ENCODE measurements at places on chromosomes 3 and 15.

- no peak for DNase-seq
These were observed 22.7 kb downstream of the ACAA1 start for GRCh38 chr3:38114052-38114874.

- DNase-seq: peak; percentile 34
These were observed 58.9 kb downstream of the CMTM8 start for GRCh38 chr3:32297366-32297765.

GRCh38 chr3:58646503-58646902 lies 20.1 kb downstream of the FAM3D start:
- DNase-seq: no peak

GRCh38 chr15:41798607-41799487 lies 24.6 kb downstream of the MAPKBP1 start:
- no peak for DNase-seq

DNA sequence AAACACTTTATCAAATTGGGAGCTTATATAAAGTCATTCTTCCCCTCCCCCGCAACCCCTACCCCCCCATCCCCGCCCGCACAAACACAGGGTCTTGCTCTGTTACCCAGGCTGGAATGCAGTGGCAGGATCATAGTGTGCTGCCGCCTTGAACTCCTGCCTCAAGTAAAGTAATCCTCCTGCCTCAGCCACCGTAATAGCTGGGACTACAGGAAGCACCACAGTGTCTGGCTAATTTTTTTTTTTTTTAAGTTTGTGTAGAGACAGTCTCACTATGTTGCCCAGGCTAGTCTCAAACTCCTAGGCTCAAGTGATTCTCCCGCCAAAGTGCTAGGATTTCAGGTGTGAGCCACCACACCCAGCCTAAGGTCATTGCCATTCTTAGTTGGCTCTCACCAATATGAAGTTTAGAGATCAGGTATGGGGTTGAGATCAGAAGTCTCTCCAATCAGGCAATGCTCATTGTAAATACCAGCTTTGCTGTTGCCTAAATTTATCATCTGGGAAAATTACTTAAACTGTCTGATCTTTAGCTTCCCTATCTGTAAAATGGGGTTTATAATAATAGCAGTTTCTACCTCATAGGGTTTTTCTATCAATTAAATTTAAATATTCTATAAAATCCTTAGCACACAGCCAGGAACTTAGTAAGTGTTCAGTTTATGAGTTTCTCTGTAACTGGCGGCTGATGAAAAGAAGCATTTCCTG lies 60.3 kb downstream of the TGFBR2 start:
- no peak for DNase-seq

DNA sequence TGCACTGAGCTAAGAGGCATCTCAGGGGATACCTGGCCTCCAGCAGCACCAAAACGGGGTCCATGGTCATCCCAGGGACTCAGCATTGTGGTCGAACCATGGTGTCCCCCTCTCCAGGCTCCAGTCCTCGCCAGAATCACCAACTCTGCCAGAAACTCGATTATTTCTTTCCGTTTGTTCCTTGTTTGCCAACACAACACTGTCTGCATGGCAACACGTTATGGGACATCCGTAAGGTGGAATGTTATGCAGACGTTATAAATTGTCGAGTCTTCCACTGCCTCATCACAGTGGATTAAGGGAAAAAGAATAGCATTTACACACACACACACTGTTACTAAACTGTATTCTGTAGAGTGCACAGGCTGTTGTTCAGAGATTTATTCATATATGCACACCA lies 52.5 kb upstream of the RPL32 start:
- no peak for DNase-seq

- DNase-seq: no peak
These were observed 258.3 kb upstream of the ZPLD1 start for GRCh38 chr3:102176333-102177050.

- DNase-seq: no peak
These were observed 54.2 kb upstream of the CMTM8 start for GRCh38 chr3:32184187-32184730.

- no peak for DNase-seq
These were observed 1.9 kb downstream of the DMXL2 start for GRCh38 chr15:51620641-51621040.

DNA sequence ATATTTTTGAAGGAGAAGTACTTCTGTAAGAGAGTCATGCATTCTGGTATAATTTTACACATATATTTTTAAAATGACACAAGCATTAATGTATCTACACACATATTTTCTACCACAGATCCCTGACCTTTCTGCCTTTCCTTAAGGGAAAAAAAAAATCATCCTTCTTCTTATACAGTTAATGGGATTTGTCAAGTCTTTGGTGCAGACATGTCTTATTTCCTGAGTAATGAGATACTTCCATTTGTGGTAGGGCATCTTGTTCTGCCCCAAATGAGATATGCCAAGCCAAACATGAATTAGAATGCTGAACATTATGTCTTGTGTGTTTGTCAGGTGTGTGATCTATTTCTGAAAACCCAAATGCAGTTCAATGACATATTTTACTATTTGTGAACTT lies 329.9 kb downstream of the RBMS3 start:
- no peak for DNase-seq

DNA sequence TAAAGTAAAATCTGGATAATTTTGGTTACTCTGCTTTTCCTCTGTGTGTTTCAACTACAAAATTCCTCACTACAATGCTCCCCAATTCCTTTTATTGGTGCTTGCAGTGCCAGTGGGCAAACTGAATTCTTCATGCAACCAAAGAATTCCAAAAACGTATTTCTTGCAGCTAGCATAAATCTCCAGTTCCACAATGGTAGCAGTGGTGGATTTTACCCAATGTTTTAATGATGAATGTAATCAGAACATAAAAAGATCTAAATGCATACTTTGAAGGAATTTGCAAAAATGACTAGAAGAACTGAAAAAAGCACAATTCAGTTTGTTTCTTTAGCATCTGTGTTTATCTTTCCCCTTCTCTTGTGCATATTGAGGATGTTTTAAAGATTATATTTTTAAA lies 359.6 kb upstream of the TPRG1 start:
- no peak for DNase-seq

DNA sequence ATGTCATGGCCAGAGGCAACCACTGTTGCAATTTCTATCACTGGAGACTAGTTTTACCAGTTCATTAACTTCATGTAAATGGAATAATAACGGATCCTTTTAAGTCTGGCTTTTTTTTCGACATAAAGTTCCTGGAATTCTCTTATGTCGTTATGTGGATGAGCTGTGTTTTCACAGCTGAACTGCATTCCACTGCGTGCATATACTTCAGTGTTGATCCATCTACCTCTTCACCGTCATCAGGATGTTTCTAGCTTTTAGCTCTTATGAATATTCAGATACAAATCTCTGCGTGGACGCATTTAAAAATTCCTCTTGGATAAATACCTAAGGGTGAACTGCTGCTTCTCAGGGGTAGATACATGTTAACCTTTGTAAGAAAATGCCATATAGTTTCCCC lies 15.6 kb upstream of the CYFIP1 start:
- DNase-seq: no peak

DNA sequence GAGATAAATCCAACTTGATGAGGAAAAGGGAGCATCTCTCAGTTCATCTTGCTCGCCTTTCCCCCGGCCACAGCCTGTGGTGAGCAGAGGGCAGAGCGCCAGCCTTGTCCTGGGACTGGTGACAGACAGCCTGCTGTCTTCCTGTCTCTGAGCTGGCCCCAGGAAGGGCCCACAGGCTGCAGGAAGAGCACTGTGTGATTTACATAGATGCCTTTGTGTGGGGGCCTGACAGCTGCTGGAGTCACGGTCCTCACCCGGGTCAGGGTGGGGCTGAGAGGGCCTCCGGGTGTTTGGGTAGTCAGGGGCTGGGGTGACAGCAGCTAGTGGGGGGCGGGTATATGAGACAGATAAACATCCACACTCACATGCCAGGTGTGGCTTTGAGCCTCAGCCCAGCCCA lies 29.3 kb downstream of the PLA2G4D start:
- DNase-seq: peak; percentile 47

DNA sequence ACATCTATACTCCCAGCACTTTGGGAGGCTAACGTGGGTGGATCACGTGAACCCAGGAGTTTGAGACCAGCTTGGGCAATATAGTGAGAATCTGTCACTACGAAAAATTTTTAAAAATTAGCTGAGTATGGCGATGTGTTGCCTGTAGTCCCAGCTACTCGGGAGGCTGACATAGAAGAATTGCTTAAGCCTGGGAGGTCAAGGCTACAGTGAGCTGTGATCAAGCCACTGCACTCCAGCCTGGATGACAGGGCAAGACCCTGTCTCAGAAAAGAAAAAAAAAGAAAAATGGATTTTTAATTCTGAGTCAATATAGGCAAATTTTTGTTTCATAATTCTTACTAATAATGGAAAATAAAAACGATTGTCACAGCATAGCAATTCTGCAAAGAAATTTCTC lies 13.3 kb downstream of the C3orf49 start:
- no peak for DNase-seq

DNA sequence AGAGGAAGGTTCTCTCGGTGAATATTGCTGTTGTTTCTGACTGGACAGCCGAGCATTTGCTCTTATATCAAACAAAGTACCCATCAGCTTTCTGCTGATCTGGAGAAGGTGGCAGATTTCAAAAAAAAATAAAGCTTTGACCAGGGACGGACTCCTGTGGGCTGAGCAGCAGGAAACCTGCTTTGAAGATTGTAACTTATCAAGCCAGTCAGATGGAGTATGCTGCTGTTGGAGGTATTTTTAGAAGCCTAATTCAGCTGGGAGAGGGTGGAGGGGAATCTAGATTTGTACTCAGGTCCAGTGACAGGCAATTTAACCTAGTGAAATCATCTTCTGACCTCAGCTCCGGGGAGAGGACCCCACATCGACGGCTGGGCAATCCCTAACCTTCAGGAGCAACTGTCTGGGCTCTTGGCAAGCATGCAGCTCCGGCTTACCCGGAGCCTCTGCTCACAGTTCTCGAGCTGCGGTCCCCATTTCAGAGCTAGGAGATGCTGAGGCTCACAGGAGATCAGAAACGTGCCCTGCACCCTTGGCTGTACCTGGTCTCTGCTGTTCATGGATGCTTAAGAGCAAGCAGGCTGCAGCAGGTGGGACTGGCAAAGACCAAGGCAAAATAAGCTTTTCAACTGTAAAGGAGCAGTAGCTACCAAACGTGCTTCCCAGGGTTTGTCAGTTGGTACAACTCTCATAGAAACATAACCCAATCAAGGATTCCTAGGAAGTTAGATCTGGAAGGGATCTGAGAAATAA lies 89.3 kb upstream of the ST8SIA2 start:
- DNase-seq: no peak

DNA sequence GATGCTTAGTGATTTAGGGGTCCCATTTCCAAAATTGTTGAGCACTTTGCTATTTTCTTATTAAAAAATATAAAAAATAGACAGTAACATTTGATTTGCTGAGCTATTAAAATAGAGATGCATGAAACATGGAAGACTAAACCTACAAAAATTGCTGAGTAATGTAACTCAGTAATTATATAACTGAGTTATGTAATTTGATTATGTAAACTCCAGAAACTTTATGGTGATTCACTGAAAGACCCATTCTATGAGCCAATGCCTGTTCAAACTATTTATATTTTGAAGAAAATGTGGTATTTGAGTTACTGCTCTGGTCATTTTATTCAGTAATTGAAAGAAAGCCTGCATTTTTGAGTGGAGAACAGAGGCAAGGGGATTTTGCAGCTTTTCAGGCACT lies 1221.5 kb upstream of the ALCAM start:
- no peak for DNase-seq

GRCh38 chr3:72560846-72561675 lies 287.2 kb downstream of the SHQ1 start:
- no peak for DNase-seq

DNA sequence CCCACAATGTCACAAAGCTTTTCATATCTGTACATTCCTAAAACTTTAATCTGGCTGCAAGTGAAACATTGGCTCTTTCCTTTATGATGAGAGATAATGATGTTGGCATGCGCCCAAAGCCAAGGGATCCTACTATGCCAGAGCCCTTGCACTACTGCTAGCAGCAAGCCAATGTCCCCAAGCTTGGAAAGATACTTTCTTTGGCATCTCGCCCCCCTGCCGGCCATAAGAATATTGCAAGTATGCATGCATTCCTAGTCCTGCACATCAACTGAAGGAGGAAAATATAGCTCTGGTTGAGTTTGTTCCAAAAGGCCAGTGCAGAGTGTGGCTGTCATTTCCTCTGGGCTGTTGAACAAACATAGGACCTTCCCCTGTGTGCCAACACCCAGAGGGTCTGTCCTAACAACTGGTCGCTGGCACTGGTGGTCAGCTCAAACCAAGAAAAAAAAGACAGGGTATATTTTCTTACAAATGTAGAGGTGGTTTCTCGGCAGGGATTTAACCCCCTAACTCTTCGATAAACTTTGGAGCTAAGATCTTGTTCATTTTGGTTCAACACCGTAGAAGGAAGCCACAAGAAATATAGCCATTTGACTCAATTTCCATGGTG lies 120.9 kb upstream of the ZBED2 start:
- DNase-seq: peak; percentile 23

DNA sequence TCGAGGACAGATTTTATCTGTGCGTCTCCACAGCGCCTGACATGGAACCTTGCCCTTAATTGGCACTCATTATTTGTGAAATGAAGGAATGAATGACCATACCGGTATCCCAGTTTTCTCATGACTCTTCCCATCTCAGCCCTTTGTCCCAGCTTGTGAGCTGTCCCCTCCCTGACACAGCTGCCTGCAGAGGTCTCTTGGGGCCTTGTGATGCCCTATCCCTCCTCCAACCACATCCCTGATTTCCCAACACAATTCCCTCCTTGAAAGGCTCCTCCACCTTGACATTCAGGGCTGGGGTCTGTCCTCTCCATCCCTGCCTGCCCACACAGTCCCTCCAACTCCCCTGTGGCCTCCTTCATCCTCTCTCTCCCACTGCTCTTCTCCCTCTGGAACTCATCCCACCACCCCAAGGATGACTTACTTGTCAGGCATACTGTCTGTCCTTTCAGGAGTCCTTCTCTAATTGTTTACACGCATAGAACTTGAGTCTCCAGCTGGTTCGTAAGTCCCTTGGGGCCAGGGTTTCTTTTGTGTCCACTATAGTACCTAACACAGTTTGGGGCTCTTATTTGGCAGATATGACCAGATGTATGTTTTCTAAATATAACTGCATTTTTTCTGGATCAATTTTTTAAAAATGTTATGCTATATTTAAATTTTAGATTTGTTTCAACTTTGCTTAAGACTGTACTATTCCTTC lies 35.6 kb upstream of the FILIP1L start:
- DNase-seq: no peak

- DNase-seq: no peak
These were observed 10.0 kb downstream of the PHC3 start for GRCh38 chr3:170171563-170171962.

GRCh38 chr3:31370681-31371080 lies 162.0 kb upstream of the STT3B start:
- DNase-seq: no peak
